Endothelial cell of umbilical vein (primary cell): ENCODE measurements at places on chromosomes 7 and 10.

DNA sequence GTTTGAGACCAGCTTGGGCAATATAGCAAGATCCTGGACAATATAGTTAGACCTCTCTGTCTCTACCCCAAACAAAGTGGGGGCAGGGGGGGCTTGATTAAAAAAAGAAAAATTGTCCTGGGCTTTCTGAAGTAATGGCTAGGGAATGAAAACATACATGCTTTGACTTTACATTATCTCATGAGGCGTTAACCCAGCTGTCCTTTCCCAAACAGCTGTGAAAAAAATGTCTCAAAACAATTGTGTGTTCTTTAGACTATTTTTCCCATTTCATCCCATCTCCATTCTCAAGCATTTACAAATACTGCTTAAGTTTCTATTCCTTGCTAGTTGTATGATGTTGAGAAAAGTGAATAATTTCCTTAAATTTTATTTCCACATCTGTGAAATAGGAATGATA is 27.0 kb upstream of the CDK13 start:
- no peak for DNase-seq
- H3K27ac ChIP-seq = no peak overlapping the region
- H3K4me3 ChIP-seq = no peak overlapping the region
- no peaks in the 10 kb centered on the region for H3K4me1 ChIP-seq
- H3K27me3 ChIP-seq = peaks cover 19% of the 10 kb centered on the region
- no peaks in the 10 kb centered on the region for H3K36me3 ChIP-seq

DNA sequence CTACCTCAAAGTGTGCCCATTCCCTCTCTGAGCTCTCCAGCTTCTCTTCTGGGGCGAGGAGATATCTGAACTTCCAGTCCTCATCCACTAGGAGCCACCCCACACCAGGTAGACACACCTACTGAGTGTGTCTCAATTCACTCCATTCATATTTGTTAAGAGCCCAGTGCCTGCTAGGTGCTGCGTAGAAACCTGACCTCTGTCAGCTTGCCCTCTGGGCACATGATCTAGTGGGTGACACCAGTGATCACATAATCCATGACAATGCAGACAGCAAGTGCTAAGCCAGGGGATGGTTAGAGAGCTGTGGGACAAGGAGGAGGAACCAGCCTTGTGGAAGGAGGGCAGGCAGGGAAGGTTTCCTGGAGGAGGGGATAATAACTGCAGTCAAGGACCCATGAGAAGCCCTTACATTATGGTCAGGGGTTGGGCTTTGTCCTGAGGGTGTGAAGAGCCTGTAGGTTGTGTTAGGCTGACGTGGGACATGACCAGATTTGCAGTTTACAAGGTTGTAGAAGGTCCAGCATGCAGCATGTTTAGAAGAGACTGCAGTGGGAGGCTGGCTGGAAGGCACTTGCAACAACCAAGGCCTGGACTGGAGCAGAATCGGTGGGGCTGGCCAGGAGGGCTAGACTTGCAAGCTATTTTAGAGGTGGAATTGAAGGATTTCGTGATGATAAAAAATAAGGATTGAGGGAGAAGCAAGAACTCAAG is 81.8 kb downstream of the COL13A1 start:
- H3K4me1 ChIP-seq = no peaks in the 10 kb centered on the region
- H3K36me3 ChIP-seq = no peaks in the 10 kb centered on the region
- no peak overlapping the region for H3K27ac ChIP-seq
- no peaks in the 10 kb centered on the region for H3K27me3 ChIP-seq
- H3K4me3 ChIP-seq = no peak overlapping the region

- H3K4me1 ChIP-seq = peaks cover 42% of the 10 kb centered on the region
- no peak overlapping the region for H3K4me3 ChIP-seq
- H3K27ac ChIP-seq = peak overlapping the region; percentile 18
- no peaks in the 10 kb centered on the region for H3K27me3 ChIP-seq
- H3K36me3 ChIP-seq = peaks cover 35% of the 10 kb centered on the region
- DNase-seq = peak; percentile 22
Observed at GRCh38 chr7:74187915-74188675, 13.9 kb downstream of the EIF4H start.

GRCh38 chr10:117259279-117259678 is 18.4 kb downstream of the SLC18A2 start:
- no peaks in the 10 kb centered on the region for H3K4me1 ChIP-seq
- no peak for DNase-seq
- no peak overlapping the region for H3K4me3 ChIP-seq
- peaks cover 4% of the 10 kb centered on the region for H3K27me3 ChIP-seq
- H3K36me3 ChIP-seq = no peaks in the 10 kb centered on the region
- H3K27ac ChIP-seq = no peak overlapping the region

DNA sequence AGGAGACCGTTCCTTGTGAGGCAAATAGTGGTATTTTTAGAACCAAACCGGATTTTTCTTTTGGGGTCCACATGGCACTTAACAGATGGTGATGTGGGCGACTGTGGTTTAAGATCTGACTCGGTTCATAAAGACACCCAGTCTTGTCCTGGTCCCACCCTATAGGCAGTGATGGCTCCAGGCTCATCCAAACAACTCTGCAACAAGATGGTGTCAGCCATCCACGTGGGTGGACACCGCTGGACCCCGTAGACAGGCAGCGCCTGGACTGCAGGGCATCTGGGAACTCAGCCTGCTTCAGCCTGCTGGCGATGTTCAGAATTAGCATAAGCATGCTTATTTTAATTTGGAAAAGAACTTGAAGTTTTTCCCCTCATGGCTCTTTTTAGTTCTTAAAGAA is 258.4 kb upstream of the FZD1 start:
- no peak for DNase-seq
- H3K27me3 ChIP-seq = no peaks in the 10 kb centered on the region
- H3K4me3 ChIP-seq = no peak overlapping the region

GRCh38 chr7:15033039-15033438 is 130.5 kb upstream of the DGKB start:
- no peaks in the 10 kb centered on the region for H3K36me3 ChIP-seq
- no peak for DNase-seq
- H3K27ac ChIP-seq = no peak overlapping the region

DNA sequence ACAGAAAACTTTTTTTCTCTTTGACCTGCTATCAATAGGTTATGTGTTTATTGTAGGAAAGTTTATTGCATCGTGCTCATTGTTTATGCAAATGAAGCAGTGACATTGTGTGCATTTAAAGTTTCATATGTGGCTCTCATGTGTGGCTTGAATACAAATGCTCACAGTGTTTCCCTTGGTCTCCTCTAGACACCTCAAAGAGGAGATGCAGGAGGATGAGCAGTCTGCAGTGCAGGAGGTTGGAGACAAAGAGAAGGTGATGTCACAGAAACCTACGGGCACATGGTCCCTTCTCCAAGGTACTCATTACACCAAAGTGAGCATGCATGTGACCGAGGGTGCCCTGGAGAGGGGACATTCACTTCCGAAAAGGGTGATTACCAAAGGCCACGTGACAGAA is 430.2 kb downstream of the INHBA start:
- H3K4me3 ChIP-seq = no peak overlapping the region
- H3K36me3 ChIP-seq = no peaks in the 10 kb centered on the region
- no peak for DNase-seq
- no peaks in the 10 kb centered on the region for H3K4me1 ChIP-seq
- H3K27me3 ChIP-seq = no peaks in the 10 kb centered on the region

GRCh38 chr7:84688671-84689070 is 494.1 kb upstream of the SEMA3A start:
- H3K4me1 ChIP-seq = peaks cover 16% of the 10 kb centered on the region
- no peaks in the 10 kb centered on the region for H3K27me3 ChIP-seq
- peak; percentile 75 for DNase-seq

DNA sequence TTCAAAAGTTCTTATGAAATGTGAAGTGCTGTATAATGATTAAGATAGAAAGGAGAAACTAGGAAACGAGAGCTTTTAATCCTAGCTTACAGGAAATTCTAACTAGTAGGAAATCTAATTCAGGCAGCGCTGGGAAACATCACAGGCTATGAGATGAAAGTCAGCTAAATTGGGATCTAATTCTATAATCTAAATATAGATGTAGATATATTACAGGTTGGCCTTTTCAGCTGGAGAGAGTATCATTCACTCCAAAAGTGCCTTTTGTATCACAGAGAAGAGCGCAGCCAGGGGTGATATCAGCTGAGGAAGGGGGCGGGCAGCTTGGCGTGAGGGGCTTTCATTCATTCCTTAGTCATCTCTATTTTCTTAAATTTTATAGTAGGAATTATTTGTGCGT is 157.0 kb downstream of the CUX1 start:
- H3K27ac ChIP-seq = no peak overlapping the region
- no peaks in the 10 kb centered on the region for H3K36me3 ChIP-seq
- H3K27me3 ChIP-seq = no peaks in the 10 kb centered on the region
- peaks cover 2% of the 10 kb centered on the region for H3K4me1 ChIP-seq
- H3K4me3 ChIP-seq = no peak overlapping the region

- DNase-seq = no peak
- H3K4me1 ChIP-seq = no peaks in the 10 kb centered on the region
- H3K27me3 ChIP-seq = no peaks in the 10 kb centered on the region
- H3K36me3 ChIP-seq = no peaks in the 10 kb centered on the region
- H3K4me3 ChIP-seq = no peak overlapping the region
- no peak overlapping the region for H3K27ac ChIP-seq
Observed at GRCh38 chr10:60267802-60268201, 121.9 kb downstream of the ANK3 start.
